ENCODE measurements at places on chromosomes 5 and 9.
A peak's percentile ranks its signal among the peaks of the same experiment; 100 is the strongest.

DNA sequence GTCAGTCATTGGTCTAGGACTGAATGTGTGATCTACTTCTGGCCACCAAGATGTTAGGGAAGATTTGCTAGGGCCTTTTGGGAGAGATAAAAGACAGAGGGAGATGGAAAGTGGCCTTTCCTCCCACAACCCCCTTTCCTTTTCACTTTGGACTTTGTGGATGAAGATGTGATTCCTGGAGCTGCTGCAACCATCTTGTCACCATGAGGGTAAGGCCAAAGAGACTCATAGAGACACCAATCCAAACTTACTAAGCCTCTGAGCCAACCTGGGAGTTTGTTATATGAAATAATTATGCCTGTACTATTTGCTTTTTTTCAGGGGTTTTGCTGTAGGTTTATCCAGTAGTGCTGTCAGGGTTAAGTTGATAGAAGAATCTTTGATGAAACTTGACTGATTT, 111.8 kb upstream of the SMIM23 start:
- DNase-seq = no peak

- no peak for DNase-seq
Observed at GRCh38 chr5:140111011-140111858, 2.7 kb upstream of the PURA start.

DNA sequence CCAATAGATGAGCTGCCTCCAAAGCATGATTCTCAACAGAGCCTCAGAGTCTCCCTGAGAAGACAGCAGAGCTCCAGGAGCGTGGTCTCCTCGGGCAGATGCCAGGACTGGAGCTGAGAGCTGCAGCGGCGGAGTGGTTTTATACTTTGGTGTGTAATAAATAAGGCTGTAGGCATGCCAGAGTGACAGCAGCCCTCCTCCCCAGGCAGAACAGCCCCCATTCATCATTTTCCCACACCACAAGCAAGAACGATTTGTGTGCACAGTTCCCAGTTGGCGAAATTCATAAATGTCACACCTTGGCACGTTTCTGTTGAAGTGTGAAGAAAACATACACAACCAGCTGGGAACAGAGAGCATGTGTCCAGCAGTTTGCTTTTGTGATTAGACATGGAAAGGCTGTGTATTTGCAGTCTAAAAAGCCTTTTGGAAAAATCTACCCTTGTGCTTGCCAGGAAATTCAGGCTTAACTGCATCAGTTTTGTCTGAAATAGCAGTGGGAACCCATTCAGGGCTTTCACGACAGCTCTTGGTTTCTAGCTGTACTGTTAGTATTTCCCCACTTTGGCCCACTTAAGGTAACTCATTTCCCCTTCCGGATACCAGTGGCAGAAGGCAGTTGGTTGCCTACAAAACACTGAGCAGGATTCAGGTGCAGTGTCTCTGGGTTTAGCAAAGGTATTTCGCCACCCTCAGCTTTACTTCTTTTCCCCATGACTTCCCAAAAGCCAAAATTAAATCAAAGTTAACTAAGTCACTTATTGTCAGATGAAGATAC, at the start of gene C1QTNF3:
Gene C1QTNF3 (minus strand): TSS at position 115 of the 778 bp plus-strand sequence. CDS start 88 bp downstream, at position 27.
- DNase-seq = no peak

DNA sequence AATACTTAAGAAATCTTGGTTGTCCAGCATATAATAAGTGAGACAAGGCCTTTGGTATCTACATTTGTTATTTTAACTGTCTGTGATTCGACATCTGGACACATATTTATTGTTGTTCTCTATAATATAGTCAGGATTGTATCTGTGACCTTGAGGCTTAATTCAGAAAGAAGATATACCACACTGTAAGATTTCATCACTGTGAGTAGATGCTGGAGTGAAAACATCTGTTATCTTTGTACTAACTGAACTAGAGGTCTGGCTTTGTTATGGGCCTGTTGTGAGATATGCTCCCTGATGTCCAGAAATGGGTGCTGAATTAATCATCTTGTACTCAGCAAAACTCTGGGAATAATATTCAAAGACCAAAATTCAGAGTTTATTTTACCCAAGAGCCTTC, 148.5 kb downstream of the ISOC1 start:
- DNase-seq = no peak

GRCh38 chr5:168844016-168844921, 265.1 kb upstream of the PANK3 start:
- no peak for DNase-seq

- no peak for DNase-seq
Observed at GRCh38 chr5:23864786-23865185, 357.4 kb downstream of the PRDM9 start.

- DNase-seq = no peak
Observed at GRCh38 chr5:18653216-18653752, 1019.0 kb downstream of the TAF11L14 start.

DNA sequence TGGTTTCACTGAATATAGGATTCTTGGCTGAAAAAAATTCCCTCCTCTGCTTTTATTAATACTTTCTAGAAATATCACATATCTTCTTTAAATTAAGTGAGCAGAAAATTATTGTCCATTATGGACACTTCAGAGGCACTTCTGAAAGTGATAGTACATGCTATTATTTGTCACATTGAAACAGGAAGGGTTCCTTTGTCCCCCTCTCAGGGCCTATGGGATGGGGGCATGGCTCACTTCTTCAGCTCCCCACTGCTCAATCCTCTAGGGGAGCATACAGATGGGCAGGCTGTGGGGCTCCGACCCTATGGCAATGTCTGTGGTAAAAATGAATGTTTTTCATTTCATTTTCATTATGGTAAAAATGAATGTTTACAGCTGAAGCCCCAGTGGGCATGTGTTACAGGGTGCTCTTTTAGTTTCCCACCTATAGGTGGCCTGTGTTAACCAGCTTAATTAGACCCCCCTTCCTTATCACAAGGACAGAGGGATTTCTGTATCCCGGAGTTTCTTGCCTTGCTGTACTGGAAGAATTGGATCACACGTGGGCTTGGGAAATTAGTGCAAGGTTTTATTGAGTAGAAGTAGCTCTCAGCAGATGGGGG, 1225.2 kb downstream of the PTPRD start:
- DNase-seq = no peak

GRCh38 chr9:3012842-3013241, 168.9 kb upstream of the PUM3 start:
- no peak for DNase-seq

DNA sequence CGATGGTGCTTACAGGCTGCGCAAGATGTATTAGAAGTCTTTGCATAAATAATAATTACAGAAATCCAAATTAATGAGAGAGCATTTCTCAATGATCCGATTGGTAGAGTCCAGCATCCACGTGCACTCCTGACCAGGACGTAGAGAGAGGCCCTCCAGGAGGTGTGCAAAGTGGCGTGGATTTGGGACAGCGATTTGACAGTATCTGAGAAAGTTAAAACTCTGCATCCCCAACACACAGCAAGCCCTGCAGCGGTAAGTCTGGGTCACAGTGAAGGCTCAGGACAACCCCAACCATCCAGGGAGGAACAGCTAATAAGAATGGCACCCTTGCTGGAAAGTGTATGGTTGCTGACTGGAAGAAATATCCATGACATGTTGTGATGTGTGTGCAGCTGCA, 180.2 kb downstream of the AUH start:
- DNase-seq = no peak

GRCh38 chr5:56606192-56606591, 209.2 kb upstream of the MAP3K1 start:
- no peak for DNase-seq

DNA sequence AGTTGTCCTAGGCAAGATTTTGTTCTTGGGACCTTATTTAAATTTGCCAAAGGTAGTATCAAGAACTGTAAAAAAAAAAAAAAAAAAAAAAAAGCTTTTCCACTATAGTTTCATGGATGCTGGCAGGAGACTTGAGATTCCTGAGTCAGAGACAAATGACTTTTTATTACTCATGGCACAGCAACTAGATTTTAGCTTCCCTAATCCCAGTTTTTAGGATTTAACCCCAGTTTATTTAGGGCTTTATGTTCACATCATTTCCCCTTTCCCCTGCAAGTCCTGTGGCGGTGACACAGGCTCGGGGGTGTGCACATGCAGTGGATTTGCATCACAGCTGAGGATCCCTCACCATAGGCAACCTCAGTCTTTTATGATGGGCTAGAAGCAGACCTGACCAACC, 144.9 kb downstream of the GOLPH3 start:
- DNase-seq = no peak

GRCh38 chr9:135533113-135533512, 11.9 kb downstream of the LCN1 start:
- DNase-seq = no peak

DNA sequence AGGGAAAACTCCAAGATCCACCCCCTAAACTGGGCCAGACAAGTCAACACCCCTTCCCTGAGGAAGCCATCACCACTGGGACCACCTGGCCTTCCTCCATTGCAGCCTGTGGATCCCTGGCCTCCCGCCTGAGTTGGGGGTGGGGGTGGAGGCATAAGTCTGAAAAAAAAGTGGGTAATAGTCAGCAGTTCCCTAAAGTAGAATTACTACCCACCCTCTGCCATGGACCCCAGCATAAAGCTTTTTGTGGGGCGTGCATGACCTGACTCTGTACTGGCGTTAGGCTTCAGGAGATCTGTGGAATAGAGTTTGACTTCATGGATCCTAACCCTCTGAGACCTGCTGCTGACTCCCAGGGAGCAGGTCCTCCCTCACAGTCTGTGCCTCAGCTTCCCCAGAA, 2.0 kb upstream of the CXXC5 start:
- peak; percentile 14 for DNase-seq

Data from right lobe of liver (tissue), 6 donors.